Left lobe of liver (tissue), 2 donors: ENCODE measurements at places on chromosomes 16 and 17.

DNA sequence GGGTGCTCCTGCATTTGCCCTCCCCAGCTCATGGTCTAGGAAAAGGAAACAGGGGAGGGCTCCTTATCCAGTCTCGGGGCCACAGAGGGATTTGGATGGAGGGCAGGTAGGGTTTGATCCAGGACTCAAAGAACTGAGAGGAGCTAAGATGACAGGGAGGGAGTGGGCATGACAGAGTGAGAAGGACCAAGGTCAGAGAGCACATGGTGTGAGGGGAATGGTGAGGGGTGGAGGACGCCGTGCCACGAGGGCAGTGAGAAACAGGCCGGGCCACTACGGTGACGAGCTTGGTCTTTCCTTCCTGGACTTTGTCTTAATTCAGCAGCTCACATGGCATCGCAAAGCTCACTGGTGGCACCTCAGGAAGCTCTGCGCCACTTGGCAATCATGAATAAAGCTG lies 35.2 kb downstream of the IRF8 start:
- no peak for DNase-seq

DNA sequence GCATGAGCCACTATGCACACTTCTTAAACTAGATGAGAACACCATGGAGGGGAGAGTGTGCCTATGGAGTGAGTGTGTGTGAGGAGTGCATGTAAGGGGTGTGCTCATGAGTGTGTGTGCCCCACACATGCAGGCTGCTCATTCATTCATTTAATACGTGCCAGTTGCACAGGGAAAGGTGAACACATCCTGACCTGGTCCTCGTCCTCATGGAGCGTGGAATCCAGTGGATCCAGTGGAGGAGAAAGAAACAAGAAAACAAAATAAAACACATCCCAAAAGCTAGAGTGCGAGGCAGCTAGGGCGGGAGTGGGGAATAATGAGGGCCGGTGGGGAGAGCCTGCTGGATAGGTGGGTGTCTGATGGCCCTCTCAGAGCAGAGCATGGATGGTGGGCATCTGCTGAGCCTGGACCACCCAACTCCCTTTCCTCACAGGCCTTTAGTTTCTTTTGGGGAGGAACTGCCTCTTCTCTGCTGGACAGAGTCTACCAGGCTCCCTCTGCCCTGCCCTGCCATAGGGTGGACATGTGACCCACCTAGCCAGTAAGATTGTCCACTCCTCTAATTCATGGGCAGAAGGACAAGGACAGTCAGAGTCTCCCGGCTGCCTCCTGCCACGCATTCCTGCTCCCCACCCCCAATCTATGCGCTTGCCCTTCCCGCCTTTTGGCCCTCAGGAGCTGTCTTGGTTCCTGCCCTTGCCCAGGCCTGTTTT lies 204.3 kb downstream of the RAB11FIP4 start:
- no peak for DNase-seq

- DNase-seq, result peak; percentile 29
These were observed 55.3 kb upstream of the RBFOX3 start for GRCh38 chr17:79666111-79666510.

GRCh38 chr16:89105599-89106151 lies 12.0 kb downstream of the ACSF3 start:
- DNase-seq, result no peak

- DNase-seq, result no peak
These were observed 61.0 kb upstream of the LGALS9 start for GRCh38 chr17:27569884-27570577.

- DNase-seq, result no peak
These were observed 28.7 kb downstream of the KIAA0513 start for GRCh38 chr16:85056211-85056748.

GRCh38 chr16:13480801-13481200 lies 439.2 kb upstream of the ERCC4 start:
- no peak for DNase-seq

DNA sequence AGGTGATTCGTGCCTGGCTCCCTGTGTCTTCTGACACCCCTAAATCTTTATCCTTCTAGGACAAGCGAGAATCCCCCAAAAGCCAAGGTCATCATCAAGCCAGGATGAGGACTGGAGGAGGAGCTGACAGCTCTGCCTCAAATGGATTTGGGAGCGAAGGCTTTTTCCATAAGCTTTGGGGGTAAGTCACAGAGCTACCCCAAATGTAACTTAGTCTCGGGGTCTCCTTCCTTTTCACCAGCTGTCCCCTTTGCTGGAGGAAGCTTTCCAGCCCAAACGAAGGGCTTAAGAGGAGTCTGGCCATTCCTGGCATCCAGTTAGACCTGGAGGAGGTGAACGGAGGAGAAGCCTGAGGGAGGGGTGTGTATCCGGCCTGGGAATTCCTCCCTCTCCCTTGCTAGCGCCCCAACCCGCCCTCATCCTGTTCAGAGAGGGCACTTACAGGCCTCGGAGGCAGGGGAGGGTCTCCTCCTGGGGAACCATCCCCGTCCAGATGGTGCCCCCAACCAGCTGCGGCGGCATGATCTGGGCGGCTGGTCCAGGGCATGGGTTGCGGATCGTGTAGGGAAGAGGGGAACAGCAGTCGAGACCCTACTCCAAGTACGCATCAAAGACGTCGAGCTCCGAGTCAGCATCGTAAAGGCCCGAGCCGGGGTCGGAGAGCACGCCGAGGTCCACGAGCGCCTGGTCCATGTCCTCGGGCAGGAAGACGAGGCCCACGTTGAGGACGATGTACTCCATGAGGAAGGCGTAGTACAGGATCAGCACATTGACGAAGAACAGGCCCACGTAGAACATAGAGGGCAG lies 938 bp downstream of the DEXI start:
- DNase-seq, result no peak

- peak; percentile 22 for DNase-seq
These were observed 31.3 kb downstream of the CD300LB start for GRCh38 chr17:74499992-74500391.

- DNase-seq, result no peak
These were observed 109.6 kb downstream of the C16orf78 start for GRCh38 chr16:49483251-49483650.

- DNase-seq, result no peak
These were observed 331.4 kb downstream of the GRIN2A start for GRCh38 chr16:9850817-9851216.
